ENCODE measurements at places on chromosomes 16 and 17.

DNA sequence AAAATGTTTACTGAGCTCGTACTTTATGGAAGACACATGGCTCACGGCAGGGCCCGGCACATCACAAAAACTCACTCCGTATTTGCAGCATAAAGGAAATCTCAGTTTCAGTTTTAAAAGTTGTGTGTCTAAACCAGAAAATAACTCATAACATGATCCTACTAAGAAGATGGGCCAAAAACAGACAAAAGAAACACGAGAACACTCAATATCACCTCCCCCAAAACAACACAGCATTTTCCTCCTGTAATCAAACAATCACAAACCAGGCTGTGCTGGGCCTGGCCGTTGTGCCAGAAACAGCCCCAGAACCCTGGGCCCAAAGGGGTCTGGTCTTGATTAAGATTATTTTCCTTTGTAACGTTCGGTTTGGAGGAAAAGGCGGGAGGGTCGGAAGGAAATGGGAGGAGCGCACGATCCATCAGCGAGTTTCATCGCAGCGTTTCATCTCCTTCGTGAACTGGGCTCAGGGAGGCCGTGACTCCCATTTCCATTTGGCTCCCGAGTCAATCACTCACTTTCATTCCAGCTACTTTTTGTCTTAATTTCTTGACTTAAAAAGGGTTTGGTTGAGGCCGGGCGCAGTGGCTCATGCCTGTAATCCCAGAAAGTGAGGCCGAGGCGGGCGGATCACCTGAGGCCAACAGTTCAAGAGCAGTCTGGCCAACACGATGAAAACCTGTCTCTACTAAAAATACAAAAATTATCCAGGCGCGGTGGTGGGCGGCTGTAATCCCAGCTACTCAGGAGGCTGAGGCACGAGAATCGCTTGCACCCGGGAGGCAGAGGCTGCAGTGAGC lies 61.4 kb downstream of the NXN start:
- no peak for DNase-seq

DNA sequence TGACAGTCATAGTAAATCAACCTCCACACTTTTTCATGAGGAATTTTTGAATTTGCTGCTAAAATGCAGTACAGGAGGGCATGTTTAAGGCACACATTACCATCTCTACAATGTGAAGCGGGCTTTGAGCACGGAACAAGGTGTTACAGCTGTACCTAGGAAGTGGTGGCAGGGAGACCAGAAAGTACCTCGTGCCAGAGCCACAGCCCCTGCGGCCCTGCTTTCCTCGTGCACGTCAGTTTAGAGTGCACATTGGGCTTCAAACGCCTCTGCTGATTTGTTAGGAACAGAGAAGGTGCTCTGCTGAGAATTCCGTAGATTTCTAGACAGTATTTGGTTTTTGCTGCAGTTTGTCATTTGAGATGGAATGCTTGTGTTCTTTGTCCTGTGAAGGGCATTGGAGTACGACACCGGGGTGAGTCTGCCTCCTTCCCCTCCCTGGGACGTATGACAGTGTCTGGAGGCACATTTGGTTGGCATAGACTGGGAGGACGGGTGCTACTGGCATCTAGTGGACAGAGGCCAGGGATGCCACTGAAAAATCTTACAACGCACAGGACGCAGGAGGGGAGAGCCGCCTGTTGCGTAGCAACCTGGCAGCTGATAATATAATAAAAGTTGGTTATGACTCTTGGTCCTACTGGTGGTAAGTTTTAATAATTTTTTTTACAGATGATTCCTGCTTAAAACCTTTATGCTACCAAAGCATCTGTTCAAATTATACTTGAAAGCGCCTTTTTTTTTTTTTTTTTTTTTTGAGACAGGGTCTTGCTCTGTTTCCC lies 9.1 kb downstream of the FOXK2 start:
- DNase-seq, result peak; percentile 80

DNA sequence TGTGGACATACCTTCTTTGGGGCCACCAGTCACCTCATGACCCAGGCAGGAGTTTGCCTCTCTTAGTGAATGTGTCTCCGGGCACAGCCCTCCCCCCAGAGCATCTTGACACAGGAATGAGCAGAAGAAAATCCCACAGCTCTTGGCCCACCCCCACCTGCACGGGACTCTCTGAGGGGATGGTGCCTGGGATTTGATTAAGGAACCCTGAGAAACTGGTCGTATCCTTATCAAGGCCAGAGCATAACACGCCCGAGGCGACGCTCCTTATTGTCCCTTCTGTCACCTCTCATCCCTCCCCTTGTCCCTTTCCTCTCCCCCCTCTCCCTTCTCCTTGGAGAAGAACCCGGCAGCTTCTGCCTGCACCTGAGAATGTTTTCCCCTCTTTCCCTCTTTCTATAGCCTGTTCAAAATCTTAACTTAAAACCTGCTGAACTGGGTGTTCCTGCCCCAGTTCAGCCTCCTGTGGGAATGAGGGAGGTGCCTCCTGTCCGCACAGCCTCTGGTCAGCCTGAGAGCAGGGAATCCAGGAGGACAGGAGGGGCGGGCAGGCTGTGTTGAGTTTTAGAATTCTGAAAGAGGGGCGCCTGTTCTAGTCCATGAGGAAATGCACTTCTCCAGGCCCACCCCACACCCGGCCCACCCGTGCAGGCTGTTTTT lies 140.7 kb upstream of the PLCG2 start:
- no peak for DNase-seq

- DNase-seq, result no peak
Observed at GRCh38 chr16:86911437-86911958, 333.1 kb downstream of the FOXL1 start.

GRCh38 chr17:61617330-61617729 lies 26.3 kb upstream of the NACA2 start:
- no peak for DNase-seq

GRCh38 chr17:65182233-65182632 lies 45.1 kb downstream of the RGS9 start:
- DNase-seq, result no peak

DNA sequence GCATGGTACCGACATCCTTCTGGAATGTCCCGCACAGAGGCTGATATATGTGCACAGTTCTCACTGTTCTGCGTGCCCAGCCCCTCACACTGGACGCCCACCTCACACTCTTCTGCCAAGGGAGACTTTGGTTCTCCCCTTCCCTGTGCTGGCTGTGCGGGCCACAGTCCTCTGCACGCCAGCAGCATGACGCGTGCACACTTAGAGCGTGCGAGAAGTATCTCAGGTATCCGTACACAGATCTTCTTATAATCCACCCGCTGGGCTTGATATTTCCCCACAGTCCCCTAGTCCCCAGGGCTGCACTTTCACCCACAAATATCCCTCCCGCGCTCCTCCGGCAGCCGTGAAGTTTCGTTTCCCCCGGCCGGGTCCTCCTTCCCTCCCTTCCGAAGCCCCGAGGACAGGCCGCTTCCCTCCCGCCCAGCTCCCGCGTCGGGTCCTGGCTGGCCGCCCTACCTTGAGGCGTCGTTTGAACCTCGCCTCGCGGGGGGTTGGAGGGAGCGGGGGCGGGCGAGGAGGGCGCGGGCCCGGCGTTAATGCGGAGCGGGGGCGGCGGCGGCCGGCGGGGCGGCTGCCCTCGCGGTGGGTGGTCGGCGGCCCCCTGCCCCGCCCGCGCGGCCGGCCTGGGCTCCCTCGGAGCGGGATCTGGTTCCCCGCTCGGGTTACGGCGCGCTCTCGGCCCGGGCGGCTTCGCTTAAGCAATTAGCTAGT lies 5.0 kb upstream of the FOXF1 start:
- DNase-seq, result no peak

DNA sequence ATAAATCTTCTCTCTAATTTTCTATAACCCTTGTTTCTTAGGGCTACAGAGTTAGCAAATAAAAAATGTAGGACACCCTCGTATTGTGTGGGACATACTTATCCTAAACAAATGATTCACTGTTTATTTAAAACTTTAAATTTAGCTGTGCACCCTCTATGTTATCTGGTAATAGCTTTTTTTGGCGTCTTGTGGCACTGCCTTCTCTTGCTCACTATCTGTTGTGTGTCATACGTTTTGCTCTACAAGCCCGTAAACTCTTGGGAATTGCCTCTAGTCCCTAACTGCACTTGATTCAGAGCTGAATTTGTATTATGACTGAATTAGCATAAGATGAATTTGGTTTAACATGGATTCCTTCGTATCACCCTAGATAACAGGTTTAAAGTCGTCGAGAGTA lies 144.3 kb upstream of the MYOCD start:
- DNase-seq, result no peak

GRCh38 chr17:15083225-15083624 lies 181.9 kb downstream of the PMP22 start:
- no peak for DNase-seq

DNA sequence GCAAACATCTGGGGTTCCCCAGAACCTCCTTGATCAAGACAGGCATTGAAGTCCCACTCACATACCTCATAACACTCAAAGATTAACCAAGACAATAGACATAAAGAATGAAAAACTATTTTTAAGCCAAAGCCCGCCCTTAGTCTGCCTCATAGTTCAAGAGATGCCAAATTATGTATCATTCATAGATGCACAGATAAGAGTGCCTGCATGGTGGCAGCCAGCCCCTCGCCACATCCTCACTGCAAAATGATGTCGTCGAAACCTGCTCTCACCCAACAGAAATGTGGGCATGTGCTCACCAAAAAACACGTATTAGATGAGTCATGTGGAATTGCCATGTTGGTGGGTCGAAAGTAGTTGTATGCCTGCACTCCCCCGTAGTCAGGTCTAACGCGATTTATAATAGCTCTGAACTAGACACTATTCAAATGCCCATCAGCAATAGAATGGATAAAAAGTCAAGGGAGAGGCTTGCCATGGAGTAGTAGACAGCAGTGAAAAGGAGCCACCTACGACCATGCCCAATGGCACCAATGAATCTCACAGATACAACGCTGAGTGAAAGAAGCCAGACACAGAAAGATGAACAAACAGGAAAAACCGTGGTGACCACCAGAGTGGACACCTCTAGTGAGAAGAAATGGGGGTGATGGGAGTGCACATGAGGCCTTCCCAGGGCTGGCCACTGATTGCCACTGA lies 64.8 kb downstream of the C16orf95 start:
- DNase-seq, result no peak

DNA sequence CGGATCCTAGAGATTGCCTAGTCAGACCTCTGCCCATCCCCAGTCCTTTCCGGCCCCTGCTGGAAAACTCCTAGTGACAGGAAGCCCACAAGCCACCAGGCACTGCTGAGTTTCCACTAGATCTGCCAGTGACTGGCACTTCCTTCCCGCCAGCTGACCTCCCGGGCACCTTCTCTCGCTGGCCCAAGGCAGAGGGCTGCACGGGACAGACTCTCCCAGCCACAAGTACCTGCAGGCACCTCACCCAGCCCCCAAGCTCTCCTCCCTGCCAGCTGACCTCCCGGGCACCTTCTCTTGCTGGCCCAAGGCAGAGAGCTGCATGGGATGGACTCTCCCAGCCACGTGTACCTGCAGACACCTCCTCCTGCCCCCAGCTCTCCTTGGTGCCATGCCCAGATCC lies 66.3 kb upstream of the DOC2B start:
- DNase-seq, result no peak

DNA sequence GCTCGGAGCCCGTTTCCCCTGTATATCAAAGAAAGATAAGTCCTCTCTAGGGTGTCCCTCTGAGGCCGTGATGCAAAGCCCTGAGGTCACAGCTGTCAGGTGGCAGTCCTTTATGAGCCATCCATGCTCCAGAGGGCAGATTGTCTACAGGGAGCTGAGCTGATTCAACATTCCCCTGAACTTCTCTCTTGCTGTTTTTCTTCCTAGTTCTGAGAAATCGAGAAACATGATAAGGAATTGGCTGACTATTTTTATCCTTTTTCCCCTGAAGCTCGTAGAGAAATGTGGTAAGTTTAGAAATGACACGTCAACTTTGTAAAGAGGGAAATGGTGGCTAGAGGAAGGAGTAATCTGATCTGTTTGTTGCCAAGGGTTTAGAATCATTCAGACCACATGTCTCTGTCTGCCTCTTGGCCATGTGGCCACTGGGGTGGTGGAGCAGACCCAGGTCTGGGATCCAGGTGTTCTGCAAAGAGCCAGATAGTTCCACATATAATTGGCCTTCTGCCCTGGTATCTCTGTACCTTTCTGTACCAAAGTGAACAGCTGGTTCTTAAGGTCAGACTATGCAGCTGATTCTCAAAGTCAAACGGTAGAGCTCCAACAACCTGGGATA lies 3.5 kb downstream of the CTNS start:
- no peak for DNase-seq

- DNase-seq, result no peak
Observed at GRCh38 chr17:80743181-80743771, 198.6 kb downstream of the RPTOR start.

- no peak for DNase-seq
Observed at GRCh38 chr17:18177722-18178121, 5.9 kb upstream of the ALKBH5 start.

DNA sequence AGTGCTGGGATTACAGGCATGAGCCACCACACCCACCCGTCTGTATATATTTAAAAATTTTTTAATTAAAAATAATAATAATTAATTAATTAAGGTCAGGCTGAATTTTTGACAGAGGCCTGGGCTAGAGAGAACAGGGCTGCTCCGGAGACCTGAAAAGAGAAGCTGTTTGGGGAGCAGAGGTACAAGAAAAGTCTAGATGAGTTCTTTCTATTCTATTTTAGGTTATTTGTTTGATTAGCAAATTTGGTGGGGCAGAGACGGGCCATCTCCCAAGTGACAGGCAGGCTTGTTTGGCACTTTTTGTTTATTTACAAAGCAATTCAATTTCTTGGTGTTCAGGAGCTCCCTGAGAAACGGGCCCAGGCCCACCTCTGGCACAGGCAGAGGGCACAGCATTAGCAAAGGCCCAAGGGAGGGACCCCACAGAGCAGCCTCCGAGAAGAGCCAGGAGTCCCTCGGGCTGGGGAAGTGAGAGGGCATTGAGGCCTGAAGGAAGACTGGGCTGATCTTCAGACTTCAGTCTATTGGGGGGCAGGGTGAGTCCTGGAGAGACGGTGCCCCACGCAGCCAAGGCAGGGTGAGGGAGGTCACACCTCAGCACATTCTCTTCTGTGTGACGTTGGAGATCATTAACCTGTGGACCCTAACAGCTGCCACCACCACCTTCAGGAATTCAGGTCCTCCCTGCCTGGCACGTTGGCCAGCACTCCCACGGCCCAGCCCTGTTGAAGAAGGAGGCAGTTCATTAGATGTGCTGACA lies 10.8 kb upstream of the RIPOR1 start:
- DNase-seq, result no peak

DNA sequence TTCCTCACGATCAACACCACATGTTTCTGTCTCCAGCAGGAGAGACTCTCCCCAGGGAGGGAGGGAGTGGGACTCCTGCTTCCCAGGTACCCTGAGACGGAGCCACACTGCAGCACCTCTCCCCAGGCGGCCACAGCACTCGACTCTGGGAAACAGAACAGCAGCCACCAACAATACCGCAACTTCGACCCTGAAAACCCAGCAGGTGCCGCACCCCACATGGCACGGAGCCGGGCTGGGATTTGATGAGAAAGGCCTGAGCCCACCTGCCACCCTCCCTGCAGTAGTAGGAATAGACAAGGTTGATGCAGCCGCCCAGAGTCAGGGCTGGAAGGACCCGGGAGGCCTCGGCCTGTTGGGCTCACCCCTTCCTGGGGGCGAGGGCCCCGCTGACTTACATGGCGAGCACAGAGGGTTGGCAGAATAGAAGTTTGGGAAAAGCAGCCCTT lies 14.4 kb downstream of the GALNS start:
- no peak for DNase-seq

- DNase-seq, result peak; percentile 84
Observed at GRCh38 chr16:16025214-16025968, 76.0 kb downstream of the ABCC1 start.

- no peak for DNase-seq
Observed at GRCh38 chr17:2634361-2634960, 41.0 kb downstream of the PAFAH1B1 start.
